Activated gamma-delta T cell treated with anti-CD3 and anti-CD28 coated beads, Interleukin-2, amount 50 U/mL, for 16 hours (primary cell): ENCODE measurements at places on chromosomes 7 and 10.
A peak's percentile ranks its signal among the peaks of the same experiment; 100 is the strongest.

- no peak for DNase-seq
Observed at GRCh38 chr10:90856261-90856660, 1.6 kb downstream of the HTR7 start.

GRCh38 chr7:101537935-101538595 is 91.0 kb downstream of the MYL10 start:
- DNase-seq: no peak

GRCh38 chr7:68559518-68559917 is 1038.8 kb upstream of the AUTS2 start:
- no peak for DNase-seq

- no peak for DNase-seq
Observed at GRCh38 chr7:91683823-91684222, 196.7 kb downstream of the MTERF1 start.

- no peak for DNase-seq
Observed at GRCh38 chr7:21450076-21450475, 22.2 kb downstream of the SP4 start.

- DNase-seq: no peak
Observed at GRCh38 chr10:6068422-6068821, 6.3 kb upstream of the IL2RA start.

GRCh38 chr10:69786791-69787190 is 14.9 kb upstream of the COL13A1 start:
- no peak for DNase-seq

- no peak for DNase-seq
Observed at GRCh38 chr10:78596556-78596955, 472.2 kb upstream of the ZMIZ1 start.

DNA sequence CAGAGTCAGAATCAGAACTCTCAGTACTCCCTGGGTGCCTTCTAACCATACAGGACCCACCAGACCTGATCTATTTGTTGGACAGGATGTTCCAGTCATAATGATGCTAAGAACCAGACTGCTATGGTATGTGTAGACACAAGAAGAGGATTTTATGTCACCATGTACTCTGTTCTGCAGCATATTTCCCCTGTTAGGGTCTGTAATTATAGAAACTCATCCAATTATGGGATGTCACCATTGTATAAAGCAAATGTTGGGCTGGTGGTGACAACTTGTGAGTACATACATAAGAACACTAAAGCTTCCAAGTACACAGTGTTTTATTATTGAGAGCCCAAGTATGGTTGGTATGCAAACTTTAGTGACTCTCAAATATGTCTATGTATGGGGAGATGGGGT is 67.1 kb upstream of the AGBL3 start:
- no peak for DNase-seq

GRCh38 chr10:89521368-89521767 is 14.0 kb downstream of the SLC16A12 start:
- DNase-seq: no peak

DNA sequence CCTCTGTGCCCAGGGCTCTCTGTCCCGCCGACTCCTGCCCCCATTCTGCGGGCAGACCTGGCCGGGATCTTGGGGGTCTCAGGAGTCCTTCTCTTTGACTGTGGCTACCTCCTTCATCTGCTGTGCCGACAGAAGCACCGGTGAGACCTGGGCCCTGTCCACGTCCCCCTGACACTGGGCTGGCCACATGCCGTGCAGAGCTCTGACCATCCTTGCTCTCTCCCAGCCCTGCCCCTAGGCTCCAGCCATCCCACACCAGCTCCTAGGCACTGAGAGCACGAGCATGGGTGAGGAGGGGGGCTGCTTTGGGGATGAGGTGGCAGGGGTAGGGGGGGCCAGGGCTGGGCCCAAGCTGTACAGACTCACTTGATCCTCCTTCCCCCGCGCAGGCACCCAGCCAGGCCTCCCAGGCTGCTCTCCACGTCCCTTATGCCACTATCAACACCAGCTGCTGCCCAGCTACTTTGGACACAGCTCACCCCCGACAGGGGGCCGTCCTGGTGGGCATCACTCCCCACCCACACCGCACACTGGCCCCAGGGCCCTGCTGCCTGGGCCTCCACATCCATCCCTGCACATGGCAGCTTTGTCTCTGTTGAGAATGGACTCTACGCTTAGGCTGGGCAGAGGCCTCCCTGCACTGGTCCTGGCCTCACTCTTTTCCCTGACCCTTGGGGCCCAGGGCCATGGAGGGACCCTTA is 4.8 kb upstream of the PILRB start:
- DNase-seq: no peak

- peak; percentile 0 for DNase-seq
Observed at GRCh38 chr7:94620703-94621118, 35.2 kb downstream of the SGCE start.

- no peak for DNase-seq
Observed at GRCh38 chr10:128967980-128968756, 498.9 kb upstream of the MGMT start.

DNA sequence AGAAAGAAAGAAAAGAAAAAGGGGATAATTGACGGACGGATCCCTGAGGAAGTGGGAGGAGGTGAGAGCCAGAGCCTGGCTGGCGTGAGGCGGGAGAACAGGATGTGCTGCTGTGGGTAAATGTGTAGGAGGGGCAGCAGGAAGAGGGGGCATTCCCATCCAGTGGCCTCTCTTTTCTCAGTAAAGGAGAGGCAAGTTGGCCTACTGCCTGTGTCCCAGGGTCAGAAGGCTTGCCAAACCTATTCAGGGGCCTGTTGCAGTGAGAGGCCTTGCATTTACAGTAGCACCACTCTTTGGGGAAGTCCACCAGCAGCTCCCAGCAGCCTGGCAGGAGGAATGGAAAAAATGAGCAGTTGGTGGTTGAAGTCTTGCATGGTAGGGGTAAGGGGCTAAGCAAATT is 26.6 kb upstream of the ASCC1 start:
- DNase-seq: no peak

- DNase-seq: no peak
Observed at GRCh38 chr7:92698237-92698841, 108.1 kb upstream of the FAM133B start.

DNA sequence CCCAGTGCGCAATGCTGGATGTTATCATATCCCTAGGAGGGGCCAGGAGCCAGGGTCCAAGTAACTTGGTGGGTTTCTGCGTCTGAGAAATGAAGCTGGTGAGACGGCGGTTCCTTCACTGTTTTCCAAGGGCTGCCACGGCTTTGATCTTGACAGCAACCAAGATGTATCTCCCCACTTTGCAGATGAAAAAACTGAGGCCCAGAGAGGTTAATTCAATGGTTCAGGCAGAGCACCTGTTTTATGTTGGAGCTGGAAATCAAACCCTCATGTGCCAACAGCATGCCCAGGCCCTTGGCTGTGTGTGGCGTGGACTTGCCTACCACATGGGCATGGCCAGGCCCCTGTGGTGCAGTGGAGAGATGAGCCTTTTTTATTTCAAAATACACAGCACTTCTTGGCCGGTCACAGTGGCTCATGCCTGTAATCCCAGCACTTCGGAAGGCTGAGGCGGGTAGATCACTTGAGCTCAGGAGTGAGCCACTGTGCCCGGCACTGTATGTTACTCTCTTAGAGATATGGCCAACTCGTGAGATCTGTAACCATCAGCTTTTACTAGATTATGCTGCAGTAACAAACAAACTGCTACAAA is 225.2 kb upstream of the SH2B2 start:
- no peak for DNase-seq

DNA sequence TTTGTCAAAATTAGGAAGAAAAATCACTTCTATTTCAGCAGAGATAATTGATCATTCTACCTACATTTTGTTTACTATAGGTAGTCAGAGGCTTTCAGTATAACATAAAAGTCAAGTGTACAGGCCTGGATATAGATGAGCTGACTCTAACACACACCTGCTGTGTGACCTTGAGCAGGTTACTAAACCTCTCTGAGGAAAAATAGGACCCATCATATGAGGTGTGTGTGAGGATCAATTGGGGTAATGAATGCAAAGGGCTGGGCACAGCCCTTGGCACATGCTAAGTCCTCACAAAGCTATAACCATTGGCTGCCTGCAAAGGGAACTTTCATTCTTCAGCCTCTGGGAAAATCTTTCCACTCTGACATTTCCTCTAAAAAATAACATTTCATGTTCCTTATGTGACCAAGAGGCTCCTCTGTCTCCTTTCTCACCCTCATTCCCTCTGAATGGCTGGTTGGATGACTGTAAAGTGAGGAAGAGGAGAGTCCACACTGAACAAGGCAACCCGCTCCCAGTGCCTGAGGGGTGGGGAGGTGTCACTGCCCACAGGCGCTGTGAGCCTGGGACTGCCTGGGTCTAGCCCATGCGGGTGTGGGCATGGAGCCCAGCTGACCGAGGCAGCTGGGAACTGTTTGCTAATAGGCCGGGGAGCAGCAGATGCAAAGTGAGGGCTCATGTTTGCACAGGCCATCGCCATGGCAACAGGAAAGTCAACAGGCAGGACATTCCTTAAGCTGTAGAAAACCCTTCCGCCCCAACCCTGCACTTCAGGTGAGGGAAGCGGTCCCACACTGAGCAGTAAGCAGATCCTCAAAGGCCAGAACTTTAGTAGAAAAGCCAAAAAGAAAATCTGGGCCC is 36.8 kb downstream of the MYOF start:
- no peak for DNase-seq

- no peak for DNase-seq
Observed at GRCh38 chr10:11449761-11450160, 161.7 kb downstream of the USP6NL start.

GRCh38 chr7:85226361-85227085 is 39.7 kb upstream of the SEMA3D start:
- DNase-seq: no peak

DNA sequence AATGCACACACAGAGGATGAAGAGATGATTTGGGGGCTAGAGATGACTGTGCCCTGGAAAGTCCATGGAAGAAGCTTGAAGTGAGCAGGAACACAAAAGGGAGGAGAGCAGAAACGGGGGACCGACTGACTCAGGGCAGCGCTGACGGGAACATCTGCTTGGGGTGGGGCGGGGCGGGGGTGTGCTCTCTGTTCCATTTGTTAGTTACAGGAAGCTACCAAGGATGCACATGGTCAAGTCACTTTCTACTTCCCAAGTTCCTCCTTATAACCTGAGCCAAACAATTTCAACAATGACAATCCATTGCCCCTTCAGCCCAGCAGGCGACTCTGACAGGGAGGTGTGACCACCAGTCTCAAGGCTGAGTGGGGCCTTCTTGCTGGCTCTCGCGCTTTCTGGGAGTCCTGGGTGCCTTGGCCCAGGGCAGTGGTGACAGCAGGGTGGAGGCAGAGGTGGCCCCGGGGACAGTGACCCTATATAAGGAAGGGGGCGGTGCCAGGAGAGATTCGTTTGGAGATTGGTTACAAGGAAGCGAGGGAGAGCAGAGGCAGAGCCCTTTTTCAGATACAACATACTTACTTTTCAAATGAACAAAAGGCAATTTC is 39.6 kb downstream of the CLEC2L start:
- DNase-seq: no peak

- DNase-seq: peak; percentile 43
Observed at GRCh38 chr7:8176370-8177081, 85.4 kb downstream of the ICA1 start.

DNA sequence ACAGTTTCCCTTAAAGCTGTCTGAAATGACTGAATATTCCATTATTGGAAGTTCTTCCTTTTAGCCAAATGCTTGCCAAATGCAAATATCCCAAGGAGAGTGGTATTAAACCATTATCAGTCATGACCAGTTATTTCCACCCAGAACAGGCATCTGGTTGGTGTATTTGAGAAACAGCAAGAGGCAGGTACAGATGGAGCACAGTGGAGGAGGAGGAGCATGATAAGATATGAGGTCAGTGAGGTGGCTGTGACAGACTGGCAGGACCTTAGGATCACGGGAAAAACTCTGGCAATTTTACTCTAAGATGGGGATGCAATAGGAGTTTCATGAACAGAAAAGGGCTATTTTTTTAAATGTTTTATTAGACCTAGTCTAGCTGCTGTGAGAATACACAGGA is 6.4 kb downstream of the HEPACAM2 start:
- DNase-seq: no peak

DNA sequence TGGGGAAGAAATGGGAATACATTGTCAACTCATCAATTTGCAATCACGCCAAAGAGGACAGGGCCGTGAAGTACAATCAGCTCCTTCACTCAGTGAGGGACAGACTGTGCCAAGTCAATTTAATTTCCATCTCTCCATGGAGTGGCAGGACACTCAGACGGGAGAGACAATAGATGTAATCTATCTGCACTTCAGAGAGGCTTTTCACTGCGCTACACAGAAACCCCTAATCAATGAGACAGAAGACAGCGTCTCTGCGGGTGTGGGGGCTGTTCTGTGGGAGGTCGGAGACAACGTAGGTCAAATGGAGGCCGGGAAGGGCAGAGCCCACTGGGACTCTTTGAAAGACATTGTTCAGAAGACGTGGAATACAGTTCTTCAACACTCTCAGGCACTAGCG is 541.0 kb upstream of the ADARB2 start:
- DNase-seq: no peak

DNA sequence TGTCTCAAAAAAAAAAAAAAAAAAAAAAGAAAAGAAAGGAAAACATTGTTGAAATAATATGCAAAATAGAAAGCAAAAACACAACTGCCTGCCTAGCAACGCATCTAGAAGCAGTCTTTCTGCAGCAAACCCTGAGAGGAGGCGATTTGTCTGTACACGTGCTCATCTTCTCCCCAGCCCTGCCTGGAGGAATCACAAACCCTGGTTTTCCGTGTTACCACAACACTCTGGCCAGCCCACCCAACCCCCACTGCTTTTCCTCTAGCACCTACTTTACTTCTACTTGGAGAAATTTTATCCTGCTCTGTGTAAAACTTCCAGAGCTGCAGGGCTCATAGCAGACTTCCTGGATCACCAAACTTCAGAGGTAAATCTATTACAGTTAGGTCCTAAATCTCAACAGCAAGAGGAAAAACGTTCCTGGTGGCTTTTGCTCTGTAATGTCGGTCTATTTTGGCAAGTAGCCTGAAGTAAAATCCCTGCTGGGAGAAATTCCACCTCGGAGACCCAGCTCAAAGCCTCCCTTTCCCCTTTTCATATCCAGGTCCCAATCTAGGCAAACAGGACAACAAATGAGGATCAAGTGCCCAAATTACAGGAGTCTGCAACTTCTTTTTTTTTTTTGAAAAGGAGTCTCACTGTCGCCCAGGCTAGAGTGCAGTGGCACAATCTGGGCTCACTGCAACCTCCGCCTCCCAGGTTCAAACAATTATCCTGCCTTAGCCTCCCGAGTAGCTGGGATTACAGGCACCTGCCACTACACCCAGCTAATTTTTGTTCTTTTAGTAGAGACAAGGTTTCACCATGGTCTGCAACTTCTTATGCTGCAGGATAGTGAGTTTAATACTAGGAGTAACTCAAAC is 91.6 kb downstream of the DNMBP start:
- DNase-seq: no peak

DNA sequence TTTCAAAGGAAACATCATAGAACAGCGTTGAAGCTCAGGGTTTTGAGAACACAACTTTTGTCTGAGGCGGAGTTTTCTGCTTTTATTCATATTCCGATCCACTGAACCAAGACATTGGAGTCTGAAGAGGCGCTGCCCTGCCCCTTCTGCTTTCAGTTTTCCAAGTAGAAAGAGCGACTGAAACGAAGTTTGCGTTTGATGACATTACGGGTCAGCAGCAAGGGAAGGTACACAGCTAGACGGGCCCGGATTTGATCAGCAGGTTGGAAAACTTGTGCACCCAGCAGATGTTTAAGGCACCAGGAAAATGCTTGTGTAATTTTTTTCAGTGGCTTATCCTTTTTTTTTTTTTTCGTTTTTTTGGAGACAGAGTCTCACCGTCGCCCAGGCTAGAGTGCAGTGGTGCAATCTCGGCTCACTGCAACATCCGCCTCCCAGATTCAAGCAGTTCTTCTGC is 720 bp downstream of the SUN1 start:
- DNase-seq: no peak

GRCh38 chr10:104098358-104098925 is 12.8 kb upstream of the COL17A1 start:
- DNase-seq: no peak

GRCh38 chr10:127992376-127992775 is 85.5 kb downstream of the PTPRE start:
- DNase-seq: no peak
